ENCODE measurements at places on chromosomes 16 and 17. TPM values are rescaled to one million over a fixed set of nuclear protein-coding genes. Genes with fewer than 3 reads are reported as not detected.

- DNase-seq = no peak
These were observed 12.0 kb downstream of the AP1G1 start for GRCh38 chr16:71796501-71797097.

DNA sequence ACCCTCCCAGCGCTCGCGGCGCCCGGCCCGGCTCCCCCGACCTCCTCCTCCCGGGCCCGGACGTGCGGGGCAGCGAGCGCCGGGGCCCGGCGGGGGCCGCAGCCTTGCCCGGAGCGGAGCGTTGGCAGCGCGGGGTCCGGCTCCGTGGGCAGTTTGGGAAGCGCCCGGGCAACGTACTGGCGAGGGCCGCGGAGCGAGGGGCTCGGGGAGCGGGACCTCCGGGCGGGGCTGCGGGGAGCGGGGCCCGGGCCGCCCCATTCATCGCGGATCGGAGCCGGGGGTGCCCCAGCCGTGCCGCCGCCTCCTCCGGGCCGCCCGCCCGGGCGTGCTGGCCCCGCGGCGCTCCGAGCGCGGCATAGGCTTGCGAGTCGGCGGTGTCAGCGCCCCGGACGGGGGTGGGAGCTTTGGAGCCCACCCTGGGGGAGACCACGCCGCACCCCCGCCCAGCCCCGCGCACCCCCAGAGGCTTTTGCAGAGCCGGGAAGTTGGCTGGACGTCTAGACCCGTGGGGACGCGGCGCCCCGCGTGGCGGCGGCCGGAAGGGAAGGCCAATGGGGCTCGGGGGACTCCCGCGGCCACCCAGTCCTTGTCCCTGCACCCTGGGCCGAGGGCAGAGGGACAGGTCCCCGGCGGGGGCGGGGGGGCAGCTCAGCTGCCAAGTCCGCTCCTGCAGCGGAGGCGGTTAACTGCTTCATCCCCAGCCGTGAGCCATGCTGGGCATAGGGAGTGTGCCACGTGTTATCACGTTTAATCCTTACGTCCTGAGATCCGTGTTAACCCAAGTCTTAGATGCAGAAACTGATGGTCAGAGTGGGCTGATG, 852 bp downstream of the ZNF469 start:
- DNase-seq = peak; percentile 69

- DNase-seq = peak; percentile 25
These were observed 5.0 kb upstream of the NPRL3 start for GRCh38 chr16:143456-143855.

DNA sequence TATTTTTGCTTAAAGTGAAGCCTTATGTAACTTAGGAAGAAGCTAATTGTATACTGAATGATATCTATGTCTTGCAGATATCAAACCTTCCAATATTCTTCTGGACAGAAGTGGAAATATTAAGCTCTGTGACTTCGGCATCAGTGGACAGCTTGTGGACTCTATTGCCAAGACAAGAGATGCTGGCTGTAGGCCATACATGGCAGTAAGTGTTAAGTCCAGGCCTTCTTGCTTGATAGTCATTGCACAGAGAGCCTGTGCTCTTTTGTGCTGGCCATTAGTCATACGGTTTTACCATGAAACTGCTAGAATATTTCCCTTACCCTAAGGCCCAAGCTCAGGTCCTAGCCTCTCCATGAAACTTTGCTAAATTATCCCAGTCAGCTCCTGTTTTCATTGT, 92.5 kb downstream of the MAP2K4 start:
- no peak for DNase-seq

DNA sequence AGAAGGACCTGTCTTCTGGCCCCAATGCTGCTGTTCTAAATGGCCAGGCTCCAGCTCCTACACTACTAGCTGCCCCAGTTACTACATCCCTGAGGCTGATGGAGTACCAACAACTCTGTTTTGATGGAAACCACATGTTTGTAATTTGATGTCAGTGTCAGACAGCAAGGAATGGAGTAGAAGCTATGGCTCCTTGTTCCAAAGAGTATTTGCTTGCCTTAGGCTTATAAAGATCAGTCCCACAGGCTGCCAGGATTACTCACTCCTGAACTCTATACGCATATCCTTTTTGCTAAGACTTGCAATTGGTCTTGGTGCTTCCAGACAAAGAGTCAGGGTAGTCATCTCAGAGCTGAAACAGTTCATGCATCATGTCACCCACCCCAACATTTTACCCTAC, 139.6 kb downstream of the HS3ST3A1 start:
- DNase-seq = peak; percentile 45

- peak; percentile 66 for DNase-seq
These were observed 21.1 kb downstream of the NPTX1 start for GRCh38 chr17:80455336-80455710.

GRCh38 chr16:72203401-72203800, 31.4 kb upstream of the PMFBP1 start:
- DNase-seq = no peak

DNA sequence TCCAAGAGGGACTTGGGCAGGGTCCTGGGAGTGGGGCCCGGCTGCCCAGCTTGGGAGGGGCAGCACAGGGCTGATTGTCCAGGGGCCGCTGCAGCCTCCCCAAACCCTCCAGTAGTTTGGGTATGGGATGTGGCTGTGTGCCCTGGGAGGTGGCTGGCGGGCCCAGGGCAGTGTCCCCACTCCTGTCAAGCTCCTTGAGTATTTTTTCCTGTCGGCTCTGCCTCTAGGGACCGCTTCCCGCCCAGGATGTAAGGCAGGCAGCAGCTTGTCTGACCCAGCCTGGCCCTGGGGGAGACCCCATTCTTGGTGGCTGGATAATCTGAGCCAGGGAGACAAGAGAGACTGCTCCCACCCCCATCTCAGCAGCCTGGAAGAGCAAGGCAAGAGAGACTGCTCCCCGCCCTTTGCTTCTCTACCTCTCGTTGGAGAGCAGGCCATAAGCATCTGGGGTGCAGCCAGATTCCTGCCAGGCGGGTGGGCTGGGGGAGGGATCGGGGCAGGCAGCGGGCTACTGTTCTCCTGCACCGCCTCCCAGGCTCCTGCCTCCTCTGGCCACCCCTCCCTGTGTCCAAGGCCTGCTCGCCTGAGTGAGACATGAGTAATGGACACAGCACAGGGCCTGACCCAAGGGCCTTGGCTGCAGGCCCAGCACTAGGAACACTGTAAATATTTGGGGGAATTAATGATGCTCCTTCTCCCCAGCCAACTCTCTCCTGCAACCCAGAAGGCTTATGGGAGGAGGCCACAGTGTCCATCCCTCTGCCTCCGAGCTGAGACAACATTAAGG, 18.4 kb upstream of the ITGA3 start:
- peak; percentile 84 for DNase-seq

GRCh38 chr16:23229714-23230113, 47.2 kb downstream of the SCNN1G start:
- no peak for DNase-seq

DNA sequence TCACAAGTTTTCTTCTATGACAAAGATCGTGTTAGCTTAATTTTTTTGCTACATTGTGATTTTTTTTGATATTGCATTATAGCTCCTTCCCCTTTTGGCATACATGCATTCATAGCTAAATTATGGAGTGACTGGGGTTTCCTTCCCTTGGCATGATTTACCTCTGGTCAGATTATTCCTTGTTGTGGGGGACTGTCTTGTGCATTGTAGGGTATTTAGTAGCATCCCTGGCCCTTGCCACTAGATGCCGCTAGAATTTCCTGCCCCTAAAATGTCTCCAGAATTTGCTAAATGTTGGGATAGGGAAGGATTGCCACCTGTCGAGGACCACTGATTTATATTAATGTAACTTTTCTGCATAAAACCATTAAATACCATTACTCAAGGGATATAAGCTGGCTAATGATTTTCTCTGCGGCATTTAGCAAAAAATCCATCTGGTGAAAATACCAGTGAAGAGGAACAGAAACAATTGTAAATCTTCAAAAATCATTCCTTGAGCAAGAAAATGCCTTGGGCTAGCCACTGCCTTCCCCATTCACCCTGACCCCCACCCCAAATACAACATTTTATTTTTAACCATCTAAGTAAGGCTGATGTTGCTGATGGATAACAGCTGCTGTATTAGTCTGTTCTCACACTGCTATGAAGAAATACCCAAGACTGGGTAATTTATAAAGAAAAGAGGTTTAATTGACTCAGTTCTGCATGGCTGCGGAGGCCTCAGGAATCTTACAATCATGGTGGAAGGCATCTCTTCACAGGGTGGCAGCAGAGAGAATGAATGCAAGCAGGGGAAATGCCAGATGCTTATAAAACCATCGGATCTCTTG, 195.2 kb downstream of the MAP2K6 start:
- DNase-seq = peak; percentile 36

- DNase-seq = peak; percentile 68
These were observed 19.7 kb downstream of the MEAK7 start for GRCh38 chr16:84484579-84485254.

DNA sequence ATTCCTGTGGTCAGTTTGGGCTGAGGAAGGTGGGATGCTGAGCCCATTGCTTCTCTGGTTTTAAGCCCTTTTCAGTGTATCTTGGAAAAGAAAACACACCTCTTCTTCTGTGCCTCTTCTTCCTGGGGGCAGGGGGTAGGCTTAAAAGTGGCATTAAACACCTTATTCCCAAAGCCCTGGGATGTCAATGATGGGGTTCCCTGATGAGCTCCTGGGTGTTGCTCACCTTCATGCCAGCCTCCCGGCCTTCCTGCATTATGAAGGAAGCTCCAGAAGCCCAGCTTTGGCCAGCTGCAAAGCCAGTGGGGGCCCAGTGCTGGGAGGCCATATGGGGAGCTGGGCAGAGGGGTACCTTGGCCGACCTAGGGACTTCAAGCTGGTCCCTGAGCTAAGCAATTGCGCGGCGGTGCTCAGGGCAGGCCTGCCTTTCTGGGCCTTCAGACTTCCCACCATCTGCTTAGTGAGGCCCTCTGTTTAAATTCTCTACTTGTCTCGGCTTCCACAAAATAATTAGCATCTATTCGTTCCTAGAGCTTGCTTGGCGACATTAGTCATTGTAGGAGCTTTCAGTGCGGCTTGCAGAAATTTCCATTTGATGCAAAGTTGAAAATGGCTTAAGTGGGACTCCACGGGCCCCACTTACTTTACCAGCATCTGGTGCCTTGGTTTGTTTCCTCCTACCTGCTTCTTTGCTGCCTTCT, 121.7 kb upstream of the NLRP1 start:
- DNase-seq = no peak

- no peak for DNase-seq
These were observed 22.2 kb downstream of the ASPSCR1 start for GRCh38 chr17:81999587-81999975.

- no peak for DNase-seq
These were observed 24.9 kb downstream of the HASPIN start for GRCh38 chr17:3748576-3748975.

DNA sequence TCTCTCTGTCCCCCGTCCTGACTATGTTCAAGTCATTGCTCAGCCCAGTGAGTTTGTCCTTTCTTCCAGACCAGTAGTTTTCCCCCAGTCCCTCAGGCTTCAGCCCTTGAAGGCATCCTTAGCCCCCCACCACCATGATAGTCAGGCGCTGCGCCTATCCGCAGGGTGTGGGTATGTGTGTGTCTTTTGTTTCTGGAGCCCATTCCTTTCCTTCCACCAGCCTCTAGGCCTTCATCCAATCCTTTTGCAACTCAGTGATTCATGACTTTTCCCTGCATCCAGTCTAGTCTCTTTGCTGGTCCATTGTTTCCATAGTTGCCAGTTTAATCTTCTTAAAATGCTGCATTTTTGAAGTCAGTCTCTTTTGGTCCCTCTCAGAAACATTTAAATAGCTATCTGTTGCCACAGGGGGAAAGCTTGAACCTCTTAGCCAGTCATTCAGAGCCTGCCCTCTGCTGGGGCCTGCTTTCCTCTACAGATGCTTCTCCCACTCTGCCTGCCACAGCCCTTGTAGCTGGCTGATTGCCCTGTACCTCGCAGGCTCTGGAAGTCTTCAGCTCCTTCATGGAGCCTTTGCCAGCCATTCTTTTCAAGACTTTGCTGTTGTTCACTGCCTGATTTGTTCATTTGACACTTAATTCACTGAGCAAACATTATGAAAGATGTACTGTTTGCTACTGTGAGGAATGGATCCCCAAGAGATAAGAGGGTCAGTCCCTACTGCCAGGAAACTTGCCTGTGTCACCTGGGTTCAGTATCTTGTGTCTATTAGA, 55.9 kb upstream of the ADCY7 start:
- peak; percentile 90 for DNase-seq

Gene CLEC10A
- not detected for total RNA-seq

Gene PMP22
- total RNA-seq = 38.0 TPM

Gene MRC2
- total RNA-seq = 336 TPM

Gene NFAT5
- 34.5 TPM for total RNA-seq

Gene MAF
- 3.5 TPM for total RNA-seq

Gene ABCA6
- 6.4 TPM for total RNA-seq

Gene CD2BP2
- total RNA-seq = 40.6 TPM

Measured in fibroblast of villous mesenchyme (primary cell).